HTR-8/SVneo (cell line): ENCODE measurements at places on chromosomes 2 and 18.
A peak's percentile ranks its signal among the peaks of the same experiment; 100 is the strongest.

DNA sequence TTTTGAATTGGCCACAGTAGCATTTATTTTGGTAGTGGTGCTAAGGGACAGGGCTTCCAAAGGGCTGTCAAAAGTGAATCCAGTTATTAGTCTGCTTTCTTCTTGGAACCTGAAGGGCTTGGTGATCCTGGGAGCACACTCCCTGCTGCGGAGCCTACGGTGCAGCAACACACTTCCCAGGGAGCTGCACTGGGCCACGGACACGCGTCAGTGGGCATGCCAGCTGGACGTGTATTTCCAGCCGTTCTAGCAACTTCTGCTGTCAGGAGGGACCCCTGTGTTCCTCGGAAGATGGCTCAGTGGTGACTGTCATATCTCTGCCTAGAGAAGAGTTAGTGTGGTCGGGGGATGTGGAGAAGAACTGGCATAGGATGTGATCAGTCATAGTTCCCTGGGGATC lies 204.6 kb downstream of the SOCS6 start:
- DNase-seq, result no peak

- DNase-seq, result no peak
Measured at GRCh38 chr2:7845332-7845731, 836.5 kb upstream of the ID2 start.

GRCh38 chr2:101830555-101830954 lies 133.0 kb downstream of the MAP4K4 start:
- no peak for DNase-seq

DNA sequence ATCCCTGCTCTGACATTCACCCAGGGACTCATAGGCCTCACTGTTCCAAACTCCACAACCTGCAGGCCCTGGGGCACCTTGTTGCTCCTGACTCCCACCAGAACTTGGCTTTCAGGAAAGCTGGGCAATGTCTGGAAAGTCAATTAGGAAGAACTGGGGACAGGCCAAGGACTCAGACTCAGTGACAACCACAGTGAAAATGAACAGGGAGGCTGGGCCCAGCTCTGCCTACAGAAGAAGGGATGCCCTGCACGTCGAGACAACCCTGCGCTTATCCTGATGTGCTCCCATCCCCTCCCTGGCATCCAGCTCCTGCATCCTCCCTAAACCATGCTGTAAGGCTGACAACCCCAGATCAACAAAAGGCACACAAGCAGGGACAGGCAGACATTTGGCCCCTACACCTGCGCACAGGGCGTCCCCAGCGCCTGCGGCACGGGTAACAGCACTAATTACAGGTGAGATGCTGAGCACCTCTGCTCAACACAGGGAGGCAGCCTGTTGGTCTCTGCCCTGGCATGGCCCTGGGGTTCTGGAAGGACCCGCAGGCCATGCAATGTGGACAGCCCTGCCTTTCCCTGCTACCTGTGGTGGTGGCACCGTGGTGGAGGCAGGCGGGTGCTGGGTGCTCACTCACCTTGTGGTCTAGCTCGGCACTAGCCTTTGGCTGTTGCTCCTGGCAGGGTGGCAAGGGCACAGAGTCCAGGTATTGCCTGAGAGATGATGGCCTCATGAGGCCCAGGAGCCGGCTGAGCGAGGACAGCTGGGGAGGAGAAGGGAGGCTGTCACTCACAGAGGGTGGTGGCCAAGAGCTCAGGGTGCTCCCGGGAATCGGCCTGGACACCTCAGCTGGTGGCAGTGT lies 23.6 kb upstream of the SEMA4C start:
- no peak for DNase-seq

DNA sequence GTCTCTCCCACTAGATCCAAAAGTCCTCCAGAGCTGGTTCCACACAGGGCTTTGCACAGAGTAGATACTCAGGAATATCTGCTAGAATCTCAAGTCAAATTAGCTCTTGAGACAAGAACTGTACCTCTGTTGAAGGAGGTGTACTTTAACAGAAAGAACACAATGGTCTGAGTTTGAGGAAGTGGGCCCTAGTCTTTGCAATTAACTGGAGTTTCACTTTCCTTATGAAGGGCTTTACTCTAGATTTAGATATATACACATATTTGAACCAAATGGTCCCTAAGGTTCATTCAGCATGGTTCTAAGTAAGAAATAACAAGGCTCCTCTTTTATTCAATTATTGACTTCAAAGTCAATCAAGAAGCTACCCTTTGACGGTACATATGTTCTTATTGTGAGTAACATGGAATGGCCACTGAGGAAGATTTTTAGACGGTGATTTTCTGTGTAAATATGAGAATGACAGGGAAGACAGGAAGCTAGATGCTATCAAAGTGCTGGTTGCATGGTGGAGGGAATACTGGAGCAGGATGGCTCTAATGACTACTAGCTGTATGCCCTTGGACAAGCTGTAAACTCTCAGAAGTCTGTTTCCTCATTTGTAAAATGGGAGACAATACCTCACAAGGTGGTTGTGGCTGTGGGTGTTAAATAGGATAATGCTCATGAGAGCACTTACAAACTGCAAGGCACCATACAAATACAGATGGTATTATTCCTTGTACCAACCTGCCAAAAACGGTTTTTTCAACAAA lies 73.5 kb upstream of the SERTAD2 start:
- no peak for DNase-seq

DNA sequence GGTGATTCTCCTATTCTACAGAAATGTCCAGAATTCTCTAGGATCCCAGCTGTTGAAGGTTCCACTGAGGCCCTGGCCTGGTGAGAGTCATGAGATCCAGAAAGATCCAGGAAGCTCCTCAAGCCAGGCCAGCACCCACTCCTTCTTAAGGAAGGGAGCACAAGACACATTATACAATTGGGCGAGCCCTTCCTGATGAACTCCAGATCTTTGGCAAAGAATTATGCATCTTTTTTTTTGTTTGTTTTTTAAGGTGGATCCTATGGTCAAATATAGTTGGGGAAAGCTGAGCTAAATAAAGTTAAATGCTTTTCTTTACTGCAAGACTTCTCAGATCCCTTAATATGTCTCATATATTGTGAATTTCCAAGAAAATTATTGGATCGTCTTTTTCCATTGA lies 37.0 kb upstream of the LOXHD1 start:
- no peak for DNase-seq

DNA sequence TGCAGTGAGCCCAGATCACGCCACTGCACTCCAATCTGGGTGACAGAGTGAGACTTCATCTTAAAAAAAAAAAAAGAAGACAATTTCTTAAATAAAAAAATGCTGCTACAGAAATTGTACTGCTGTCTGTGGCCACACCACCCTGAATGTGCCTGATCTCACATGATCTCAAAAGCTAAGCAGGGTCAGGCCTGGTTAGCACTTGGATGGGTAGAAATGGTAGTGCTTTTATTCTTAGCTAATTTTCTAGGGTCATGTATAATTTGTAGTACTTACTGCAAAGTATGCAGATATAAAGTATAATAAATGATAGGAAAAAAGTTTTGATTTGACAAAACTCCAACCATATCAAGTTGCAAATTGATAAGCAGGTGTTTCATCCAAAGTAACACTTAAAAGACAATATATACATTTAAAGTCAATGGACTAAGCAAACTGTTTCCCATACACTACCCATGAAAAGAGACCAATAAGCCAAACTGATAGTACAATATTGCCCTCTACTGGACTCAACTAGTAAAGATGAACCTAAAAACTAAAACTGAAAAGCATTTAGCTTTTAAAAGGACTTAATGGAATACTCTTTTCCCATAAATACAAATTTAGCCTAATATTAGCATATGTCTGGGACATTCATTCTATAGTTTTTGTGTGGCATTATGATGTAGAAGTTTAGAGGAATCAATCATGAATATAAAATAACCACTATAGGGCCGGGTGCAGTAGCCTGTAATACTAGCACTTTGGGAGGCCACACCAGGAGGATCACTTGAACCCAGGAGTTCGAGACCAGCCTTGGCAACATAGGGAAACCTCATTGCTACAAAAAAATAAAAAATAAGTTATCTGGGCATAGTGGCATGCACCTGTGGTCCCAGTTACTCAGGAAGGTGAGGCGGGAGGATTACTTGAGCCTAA lies 18.6 kb upstream of the PEX13 start:
- DNase-seq, result peak; percentile 64

DNA sequence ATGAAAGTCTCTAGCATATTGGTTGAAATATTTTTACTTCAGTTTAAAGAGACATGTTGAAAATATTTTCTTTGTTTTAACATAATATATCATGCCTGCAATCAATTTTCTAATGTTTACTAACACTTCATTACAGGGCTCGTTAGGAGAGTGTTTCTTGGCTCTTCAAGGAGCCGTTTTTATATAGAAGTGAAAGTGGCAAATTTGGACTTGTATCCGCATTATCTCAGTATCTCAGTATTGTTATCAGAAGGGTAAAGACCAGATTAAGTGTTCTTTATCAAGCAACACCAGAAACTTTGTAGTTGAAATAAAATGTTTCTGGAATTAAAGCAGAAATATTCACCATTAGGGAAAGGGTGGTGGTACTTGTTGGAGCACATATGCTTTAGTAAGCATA lies 97.8 kb downstream of the BABAM2 start:
- no peak for DNase-seq

DNA sequence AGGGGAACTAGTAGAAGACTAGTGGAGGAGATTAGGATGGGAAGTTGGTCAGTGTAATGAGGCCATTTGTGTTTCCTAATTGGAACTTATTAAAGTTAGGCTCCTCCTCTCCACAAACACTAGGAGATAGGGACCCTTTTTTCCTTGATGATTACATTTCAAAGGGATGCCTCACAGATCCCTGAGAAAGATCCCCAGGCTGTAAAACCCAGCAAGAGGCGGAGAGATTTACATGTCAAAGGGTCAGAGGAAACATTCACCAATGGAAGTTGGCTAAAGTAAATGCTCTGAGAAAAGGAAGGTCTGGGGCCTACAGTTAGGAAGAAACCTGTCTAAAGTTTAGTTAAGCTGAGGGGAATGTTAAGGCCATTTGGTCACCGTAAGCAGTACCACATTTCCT lies 1.4 kb upstream of the CCDC85A start:
- DNase-seq, result no peak

GRCh38 chr2:9212010-9212635 lies 5.5 kb downstream of the ASAP2 start:
- DNase-seq, result no peak

- DNase-seq, result no peak
Measured at GRCh38 chr18:73201940-73202339, 334.2 kb upstream of the NETO1 start.

DNA sequence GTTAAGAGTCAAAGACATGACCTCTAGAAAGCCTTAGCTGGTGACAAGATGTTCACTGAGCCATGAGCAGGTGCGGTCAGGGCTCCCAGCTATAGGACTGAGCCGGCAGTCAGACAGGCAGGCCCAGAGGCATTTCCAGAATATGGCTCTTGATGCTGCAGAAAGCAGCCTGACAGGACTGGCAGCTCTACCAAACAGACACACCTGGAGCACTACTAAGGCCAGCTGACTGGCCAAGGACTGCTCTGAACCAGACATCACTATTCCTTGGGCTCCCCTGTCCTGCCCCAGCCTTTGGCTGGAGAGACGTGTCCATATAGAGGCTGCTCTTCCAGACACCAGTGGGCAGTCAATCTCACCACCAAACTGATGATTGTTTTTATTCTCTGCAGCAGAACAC lies 98.8 kb downstream of the RIF1 start:
- DNase-seq, result no peak

- no peak for DNase-seq
Measured at GRCh38 chr2:37653093-37653492, 18.3 kb downstream of the CDC42EP3 start.

- no peak for DNase-seq
Measured at GRCh38 chr2:144374163-144374661, 145.7 kb downstream of the ZEB2 start.

- DNase-seq, result no peak
Measured at GRCh38 chr18:70387027-70387426, 98.2 kb downstream of the SOCS6 start.

DNA sequence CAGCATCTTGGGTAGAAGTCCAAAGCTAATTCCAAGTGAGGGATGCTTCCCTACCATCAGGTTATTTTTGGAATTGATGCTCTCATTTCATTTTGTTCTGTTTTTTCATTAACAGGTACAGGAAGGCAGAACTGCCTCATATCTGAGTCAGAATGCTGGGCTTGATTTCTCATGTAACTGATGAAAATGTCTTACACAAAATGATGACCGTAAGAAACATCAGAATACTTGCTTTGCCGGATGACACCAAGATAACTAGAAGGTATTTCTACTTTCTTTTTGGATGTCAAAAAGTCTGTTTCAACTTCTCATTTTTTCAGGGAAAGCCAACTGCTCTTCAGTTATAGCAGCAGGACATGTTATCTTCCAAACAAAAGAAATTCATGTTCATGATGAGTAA lies 62.6 kb downstream of the ETAA1 start:
- no peak for DNase-seq

GRCh38 chr2:217933617-217933993 lies 69.2 kb downstream of the TNS1 start:
- no peak for DNase-seq

- no peak for DNase-seq
Measured at GRCh38 chr18:38789141-38789540, 1223.5 kb upstream of the CELF4 start.

DNA sequence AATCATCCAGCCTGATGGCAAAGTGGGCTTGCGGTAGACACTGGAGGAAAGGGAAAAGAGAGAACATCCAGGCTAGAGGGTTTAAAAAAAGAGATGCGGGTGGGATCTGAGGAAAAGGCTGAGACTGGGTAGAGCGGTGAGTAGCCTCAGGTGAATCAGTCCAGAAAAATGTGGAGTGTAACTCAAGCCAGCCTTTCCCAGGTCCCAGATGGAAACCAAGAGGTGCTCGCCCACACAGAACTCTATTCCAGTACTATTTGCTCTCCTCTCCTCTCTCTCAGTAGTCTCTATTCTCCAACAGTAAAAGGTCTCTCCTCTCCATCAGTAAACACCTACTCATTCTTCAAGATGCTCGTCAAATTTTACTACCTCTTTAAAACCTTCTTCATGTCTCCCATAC lies 38.3 kb upstream of the NRP2 start:
- DNase-seq, result no peak

- DNase-seq, result peak; percentile 49
Measured at GRCh38 chr2:11446733-11447248, 19.2 kb downstream of the E2F6 start.

- no peak for DNase-seq
Measured at GRCh38 chr18:23204589-23205235, 69.4 kb downstream of the CABLES1 start.

GRCh38 chr2:129443235-129443864 lies 536.1 kb upstream of the RAB6C start:
- DNase-seq, result no peak

DNA sequence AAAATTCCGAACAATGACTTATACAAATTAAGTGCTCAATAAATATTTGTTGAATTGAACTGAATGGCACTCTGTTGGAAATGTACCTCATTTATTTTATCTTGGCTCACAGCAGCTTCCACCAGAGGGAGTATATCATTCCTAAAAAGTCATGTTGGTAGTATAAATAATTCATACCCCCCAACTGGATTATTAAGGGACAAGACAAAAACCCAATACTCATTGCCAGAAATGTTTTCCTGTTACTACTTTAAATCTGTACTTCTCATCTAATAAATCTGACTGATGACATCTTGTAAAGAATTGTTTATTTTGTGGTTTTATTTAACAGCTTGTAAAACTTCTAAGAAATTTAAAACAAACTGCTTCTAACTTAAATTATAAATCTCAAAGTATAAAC lies 163.9 kb downstream of the CDH2 start:
- DNase-seq, result no peak

- no peak for DNase-seq
Measured at GRCh38 chr18:78505851-78506461, 473.7 kb upstream of the SALL3 start.
